ENCODE measurements at places on chromosomes 13 and 19.

GRCh38 chr13:73816702-73817101, 317.5 kb downstream of the KLF12 start:
- no peak for DNase-seq

- DNase-seq: peak; percentile 89
Observed at GRCh38 chr13:51000571-51001260, 91.1 kb downstream of the RNASEH2B start.

GRCh38 chr19:19399733-19400433, 5.6 kb upstream of the GATAD2A start:
- peak; percentile 61 for DNase-seq

- no peak for DNase-seq
Observed at GRCh38 chr13:69603144-69603853, 504.3 kb upstream of the ATXN8OS start.

DNA sequence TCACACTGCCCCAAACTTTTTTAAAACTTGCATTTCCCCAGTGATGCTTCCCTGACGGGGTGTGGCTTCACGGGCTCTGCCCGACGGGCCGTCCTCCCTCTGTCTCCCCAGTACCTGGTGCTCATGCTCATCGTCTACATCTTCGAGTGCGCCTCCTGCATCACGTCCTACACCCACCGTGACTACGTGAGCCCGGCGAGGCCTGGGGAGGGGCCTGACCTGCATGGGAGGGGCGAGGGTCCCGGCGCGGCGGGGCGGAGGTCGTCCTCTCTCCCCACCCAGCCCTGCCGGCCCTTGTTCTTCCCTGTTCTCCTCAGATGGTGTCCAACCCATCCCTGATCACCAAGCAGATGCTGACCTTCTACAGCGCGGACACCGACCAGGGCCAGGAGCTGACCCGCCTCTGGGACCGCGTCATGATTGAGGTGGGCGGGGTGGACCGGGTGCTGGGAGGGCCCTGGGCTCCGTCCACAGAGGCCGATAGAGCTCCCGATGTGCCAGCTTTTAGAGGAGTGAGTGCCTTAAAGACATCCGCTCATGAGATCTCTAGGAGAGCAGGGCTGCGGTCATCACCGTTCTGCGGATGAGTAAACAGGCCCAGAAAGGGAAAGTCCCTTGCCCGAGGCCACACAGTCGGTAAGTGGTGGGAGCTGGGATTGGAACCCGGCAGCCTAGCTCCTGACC, 6.9 kb downstream of the UPK1A start:
- DNase-seq: peak; percentile 71

GRCh38 chr13:98422046-98422445, 154.9 kb downstream of the STK24 start:
- DNase-seq: no peak

DNA sequence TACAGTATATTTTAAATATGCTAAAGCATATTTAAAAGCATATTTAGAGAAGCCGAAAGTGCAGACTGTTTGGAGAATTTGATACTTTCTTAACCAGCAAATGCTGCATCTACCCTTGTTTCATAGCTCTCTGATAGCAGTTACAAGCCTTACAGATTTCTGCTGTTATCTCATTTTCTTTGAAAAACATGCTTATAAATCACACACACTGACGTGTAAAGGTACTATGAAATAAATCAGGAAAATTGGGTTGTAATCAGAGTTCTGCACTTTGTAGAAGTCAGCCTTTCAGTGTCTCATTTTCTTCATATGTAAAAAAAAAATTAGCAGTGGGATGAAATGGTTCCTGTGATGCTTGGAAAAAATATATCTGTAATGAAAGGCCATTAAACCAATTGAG, 1432.4 kb upstream of the ATXN8OS start:
- no peak for DNase-seq

- no peak for DNase-seq
Observed at GRCh38 chr13:32495429-32495828, 43.2 kb downstream of the N4BP2L2 start.

Data from fibroblast of mammary gland (primary cell).